ENCODE measurements at places on chromosomes 2 and 18.
A peak's percentile ranks its signal among the peaks of the same experiment; 100 is the strongest.

GRCh38 chr2:225069477-225069876 lies 27.2 kb upstream of the DOCK10 start:
- H3K4me3 ChIP-seq: no peak overlapping the region
- DNase-seq: no peak
- H3K36me3 ChIP-seq: no peaks in the 10 kb centered on the region
- H3K27me3 ChIP-seq: no peaks in the 10 kb centered on the region
- H3K4me1 ChIP-seq: no peaks in the 10 kb centered on the region

DNA sequence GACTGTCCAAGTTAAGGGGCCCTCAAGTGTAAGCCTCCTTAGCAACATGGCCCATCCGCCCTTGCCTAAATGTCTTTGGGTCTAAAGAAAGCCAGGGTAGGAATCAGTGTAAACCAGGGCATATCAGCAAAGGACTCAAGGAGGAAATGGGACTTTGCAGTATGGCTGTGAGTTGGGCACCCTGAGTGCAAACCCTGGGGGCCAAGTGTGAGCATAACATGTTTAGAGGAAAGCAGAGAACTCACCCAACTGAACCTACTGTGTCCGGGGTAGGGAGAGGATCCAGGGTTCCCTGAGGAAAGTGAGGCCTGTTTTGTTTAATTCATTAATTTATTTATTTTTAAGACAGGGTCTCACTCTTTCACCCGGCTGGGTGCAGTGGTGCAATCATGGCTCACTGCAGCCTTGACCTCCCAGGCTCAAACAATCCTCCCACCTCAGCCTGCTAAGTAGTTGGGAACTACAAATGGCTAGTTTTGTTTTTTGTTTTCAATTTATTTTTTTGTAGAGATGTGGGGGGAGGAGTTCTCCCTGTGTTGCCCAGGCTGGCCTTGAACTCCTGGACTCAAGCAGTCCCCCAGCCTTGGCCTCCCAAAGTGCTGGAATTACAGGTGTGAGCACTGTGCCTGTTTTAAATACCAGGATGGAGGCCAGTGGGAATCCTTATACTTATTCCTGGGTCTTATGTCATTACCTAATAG lies 51.0 kb upstream of the ACTR3 start:
- no peaks in the 10 kb centered on the region for H3K27me3 ChIP-seq
- H3K4me1 ChIP-seq: no peaks in the 10 kb centered on the region
- no peaks in the 10 kb centered on the region for H3K36me3 ChIP-seq
- no peak for DNase-seq
- H3K4me3 ChIP-seq: no peak overlapping the region

DNA sequence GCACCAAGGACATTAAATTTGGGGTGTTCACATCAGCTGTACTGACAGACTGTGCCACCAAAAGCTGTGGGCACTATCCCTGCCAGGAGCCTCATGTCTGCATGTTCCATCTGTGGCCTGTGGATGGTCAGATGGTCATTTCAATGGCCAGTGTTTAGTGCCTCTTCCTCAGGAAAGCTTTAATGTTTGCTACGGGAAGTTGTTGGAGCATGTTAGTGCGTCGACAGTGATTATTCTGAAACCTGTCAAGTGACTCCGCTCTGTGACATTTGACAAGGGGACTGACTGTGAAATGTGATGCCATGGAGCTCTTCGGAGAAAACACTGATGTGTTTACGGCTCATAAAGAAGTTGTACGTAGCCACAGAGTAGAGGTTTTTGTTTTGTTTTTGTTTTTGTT lies 18.7 kb upstream of the RGPD4 start:
- H3K27me3 ChIP-seq: no peaks in the 10 kb centered on the region
- no peak overlapping the region for H3K4me3 ChIP-seq
- no peaks in the 10 kb centered on the region for H3K36me3 ChIP-seq
- peaks cover 13% of the 10 kb centered on the region for H3K4me1 ChIP-seq

DNA sequence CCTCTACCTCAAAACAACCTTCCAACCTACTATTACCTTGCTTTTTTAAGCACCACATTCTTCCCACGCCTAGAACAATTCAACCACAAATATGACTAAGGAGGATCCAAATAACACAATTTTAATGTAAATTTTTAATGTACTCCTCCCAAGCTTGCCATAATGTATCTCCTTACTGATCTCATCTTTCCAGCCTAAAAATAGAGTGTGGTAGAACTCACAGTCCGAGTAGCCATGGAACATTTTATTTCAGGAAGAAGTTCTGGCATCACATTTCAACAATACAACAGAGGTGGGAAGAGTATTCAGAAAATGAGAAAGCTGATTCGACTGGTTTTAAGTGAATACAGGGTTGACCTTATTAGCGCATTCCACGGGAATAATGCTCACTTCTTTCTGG lies 15.4 kb downstream of the FEZ2 start:
- no peak for DNase-seq
- H3K36me3 ChIP-seq: peaks cover 100% of the 10 kb centered on the region
- H3K4me3 ChIP-seq: no peak overlapping the region
- no peak overlapping the region for H3K27ac ChIP-seq
- no peaks in the 10 kb centered on the region for H3K27me3 ChIP-seq

- H3K4me1 ChIP-seq: no peaks in the 10 kb centered on the region
- no peaks in the 10 kb centered on the region for H3K36me3 ChIP-seq
- H3K27ac ChIP-seq: no peak overlapping the region
- no peak overlapping the region for H3K4me3 ChIP-seq
- H3K27me3 ChIP-seq: no peaks in the 10 kb centered on the region
- no peak for DNase-seq
These were observed 243.9 kb downstream of the AFF3 start for GRCh38 chr2:99898336-99899048.

GRCh38 chr18:78071776-78072175 lies 822.1 kb downstream of the GALR1 start:
- no peak overlapping the region for H3K4me3 ChIP-seq
- no peaks in the 10 kb centered on the region for H3K36me3 ChIP-seq
- DNase-seq: no peak
- H3K4me1 ChIP-seq: no peaks in the 10 kb centered on the region

DNA sequence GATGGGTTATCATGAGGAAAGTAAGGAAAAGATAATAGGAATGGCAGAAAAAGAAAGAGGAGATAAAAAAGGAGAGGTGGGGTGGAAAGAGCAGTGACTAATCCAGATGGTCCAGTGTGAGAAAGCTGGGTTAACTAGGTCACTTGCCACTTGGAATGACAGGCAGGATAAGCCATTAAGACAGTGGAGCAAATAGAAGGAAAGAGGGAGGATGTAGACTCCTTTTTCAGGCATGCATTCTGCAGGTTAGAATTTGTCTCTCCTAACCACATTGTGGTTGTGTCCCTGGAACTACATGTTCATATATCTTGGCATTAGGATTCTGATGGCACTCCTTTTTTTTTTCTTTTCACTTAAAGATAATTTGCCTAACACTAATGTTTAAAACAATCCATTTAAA lies 13.4 kb upstream of the NEMP2 start:
- H3K36me3 ChIP-seq: no peaks in the 10 kb centered on the region
- H3K4me1 ChIP-seq: 0 out of 2 replicates have a peak, but pooled peaks cover 3% of the 10 kb centered on the region
- H3K27me3 ChIP-seq: no peaks in the 10 kb centered on the region
- H3K4me3 ChIP-seq: no peak overlapping the region

DNA sequence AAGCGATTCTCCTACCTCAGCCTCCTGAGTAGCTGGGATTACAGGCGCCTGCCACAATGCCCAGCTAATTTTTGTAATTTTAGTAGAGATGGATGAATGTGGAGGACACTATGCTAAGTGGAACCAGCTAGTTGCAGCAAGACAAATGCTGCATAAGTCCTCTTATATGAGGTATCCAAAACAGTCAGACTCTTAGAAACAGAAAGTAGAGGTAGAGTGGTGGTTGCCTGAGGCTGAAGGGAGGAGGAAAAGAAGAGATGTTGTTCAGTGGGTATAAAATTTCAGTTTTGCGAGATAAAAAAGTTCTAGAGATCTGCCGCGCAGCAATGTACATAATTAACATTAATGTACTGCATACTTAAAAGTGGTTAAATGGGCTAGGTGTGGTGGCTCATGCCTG lies 145.3 kb upstream of the SPRED2 start:
- H3K36me3 ChIP-seq: no peaks in the 10 kb centered on the region
- no peak overlapping the region for H3K4me3 ChIP-seq
- DNase-seq: no peak
- peaks cover 25% of the 10 kb centered on the region for H3K4me1 ChIP-seq

DNA sequence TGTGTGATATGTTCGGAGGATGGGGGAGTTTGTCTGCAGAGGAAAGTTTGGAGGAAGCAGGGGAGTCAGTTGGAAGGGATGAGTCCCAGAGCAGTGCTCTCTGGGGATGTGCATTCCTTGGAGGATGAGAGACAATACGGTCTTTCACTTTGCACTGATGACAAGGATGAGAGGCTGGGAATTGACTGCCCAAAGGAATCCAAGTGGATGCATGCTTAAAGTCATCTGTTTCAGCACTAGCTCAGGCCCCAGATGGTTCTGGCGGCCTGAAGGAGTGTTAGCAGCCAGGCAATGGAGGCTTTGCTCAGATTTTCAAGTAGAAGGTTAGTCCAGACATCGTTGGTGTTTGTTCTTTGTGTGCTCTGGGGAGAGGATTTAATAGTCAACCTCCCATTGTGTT lies 100.2 kb downstream of the CRIM1 start:
- peak; percentile 49 for DNase-seq
- no peaks in the 10 kb centered on the region for H3K27me3 ChIP-seq
- no peak overlapping the region for H3K4me3 ChIP-seq
- peaks cover 73% of the 10 kb centered on the region for H3K36me3 ChIP-seq
- H3K27ac ChIP-seq: peak overlapping the region; percentile 69
- peaks cover 97% of the 10 kb centered on the region for H3K4me1 ChIP-seq

GRCh38 chr2:233129351-233129978 lies 69.3 kb downstream of the INPP5D start:
- no peaks in the 10 kb centered on the region for H3K27me3 ChIP-seq
- no peak overlapping the region for H3K27ac ChIP-seq
- no peak overlapping the region for H3K4me3 ChIP-seq
- no peak for DNase-seq

DNA sequence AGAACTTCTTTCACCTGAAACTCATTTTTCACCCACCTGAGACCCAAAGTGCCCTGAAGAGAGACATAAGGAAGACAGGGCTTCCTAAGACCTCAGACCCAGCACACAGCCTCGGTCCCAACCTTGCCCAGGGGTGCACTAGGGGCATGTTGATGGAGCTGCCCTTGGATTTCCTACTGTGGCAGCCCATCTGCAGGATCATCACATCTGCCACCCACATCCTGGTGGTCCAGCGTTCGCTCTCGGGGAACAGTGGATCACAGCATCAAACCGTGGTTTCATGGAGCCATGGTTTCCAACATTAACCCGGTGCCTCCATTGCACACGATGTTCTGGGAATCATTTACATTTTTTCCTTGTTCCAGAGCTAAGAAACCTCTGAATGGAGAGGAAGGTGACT lies 186.4 kb downstream of the TFCP2L1 start:
- no peak overlapping the region for H3K27ac ChIP-seq

- peaks cover 10% of the 10 kb centered on the region for H3K4me1 ChIP-seq
- no peak for DNase-seq
- H3K27me3 ChIP-seq: no peaks in the 10 kb centered on the region
- H3K27ac ChIP-seq: no peak overlapping the region
These were observed 48.1 kb downstream of the SLC4A1AP start for GRCh38 chr2:27711804-27712203.

GRCh38 chr18:68915061-68915460 lies 117.2 kb downstream of the CCDC102B start:
- H3K27ac ChIP-seq: no peak overlapping the region
- no peak overlapping the region for H3K4me3 ChIP-seq
- H3K4me1 ChIP-seq: no peaks in the 10 kb centered on the region
- no peak for DNase-seq

DNA sequence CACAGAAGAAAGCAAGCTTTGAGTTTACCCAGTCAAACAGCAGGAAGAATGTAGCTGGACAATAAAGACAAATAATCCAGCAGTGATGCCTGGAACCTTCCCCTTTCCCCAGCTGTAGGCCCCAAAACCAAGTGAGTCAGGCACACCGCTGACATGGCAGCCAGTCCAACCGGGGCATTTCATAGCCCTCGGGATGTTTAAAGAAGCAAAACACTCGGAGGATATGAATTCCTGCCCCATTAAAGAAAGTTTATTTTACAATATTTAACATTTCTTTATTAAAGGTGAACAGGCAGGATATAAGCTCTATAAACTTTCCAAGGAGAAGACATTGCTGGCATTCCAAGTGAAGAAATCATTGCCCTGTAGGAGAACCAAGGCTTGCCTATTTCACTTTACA lies 507.6 kb upstream of the TNP1 start:
- no peaks in the 10 kb centered on the region for H3K27me3 ChIP-seq
- no peak overlapping the region for H3K4me3 ChIP-seq
- peak overlapping the region; percentile 23 for H3K27ac ChIP-seq
- no peaks in the 10 kb centered on the region for H3K36me3 ChIP-seq

DNA sequence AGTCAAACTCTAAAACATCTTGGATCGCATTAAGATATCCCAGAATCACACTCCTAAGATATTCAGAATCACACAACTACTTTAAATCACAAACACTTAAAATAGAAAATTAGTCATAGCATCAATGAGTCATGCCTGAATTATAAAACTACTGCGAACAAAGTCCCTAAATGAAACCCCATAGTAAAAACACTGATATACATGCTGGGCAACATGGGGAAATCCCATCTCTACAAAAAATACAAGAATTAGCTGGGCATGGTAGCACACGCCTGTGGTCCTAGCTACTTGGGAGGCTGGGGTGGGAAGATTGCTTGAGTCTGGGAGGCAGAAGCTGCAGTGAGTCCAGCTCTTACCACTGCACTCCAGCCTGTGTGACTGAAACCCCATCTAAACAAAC lies 101.7 kb downstream of the COBLL1 start:
- peak overlapping the region; percentile 55 for H3K27ac ChIP-seq
- DNase-seq: peak; percentile 53
- peaks cover 19% of the 10 kb centered on the region for H3K4me1 ChIP-seq
- H3K27me3 ChIP-seq: no peaks in the 10 kb centered on the region
- no peak overlapping the region for H3K4me3 ChIP-seq
- H3K36me3 ChIP-seq: no peaks in the 10 kb centered on the region

- DNase-seq: peak; percentile 77
- no peak overlapping the region for H3K27ac ChIP-seq
- H3K4me1 ChIP-seq: peaks cover 25% of the 10 kb centered on the region
These were observed 268.2 kb upstream of the PXDN start for GRCh38 chr2:2012505-2012904.

DNA sequence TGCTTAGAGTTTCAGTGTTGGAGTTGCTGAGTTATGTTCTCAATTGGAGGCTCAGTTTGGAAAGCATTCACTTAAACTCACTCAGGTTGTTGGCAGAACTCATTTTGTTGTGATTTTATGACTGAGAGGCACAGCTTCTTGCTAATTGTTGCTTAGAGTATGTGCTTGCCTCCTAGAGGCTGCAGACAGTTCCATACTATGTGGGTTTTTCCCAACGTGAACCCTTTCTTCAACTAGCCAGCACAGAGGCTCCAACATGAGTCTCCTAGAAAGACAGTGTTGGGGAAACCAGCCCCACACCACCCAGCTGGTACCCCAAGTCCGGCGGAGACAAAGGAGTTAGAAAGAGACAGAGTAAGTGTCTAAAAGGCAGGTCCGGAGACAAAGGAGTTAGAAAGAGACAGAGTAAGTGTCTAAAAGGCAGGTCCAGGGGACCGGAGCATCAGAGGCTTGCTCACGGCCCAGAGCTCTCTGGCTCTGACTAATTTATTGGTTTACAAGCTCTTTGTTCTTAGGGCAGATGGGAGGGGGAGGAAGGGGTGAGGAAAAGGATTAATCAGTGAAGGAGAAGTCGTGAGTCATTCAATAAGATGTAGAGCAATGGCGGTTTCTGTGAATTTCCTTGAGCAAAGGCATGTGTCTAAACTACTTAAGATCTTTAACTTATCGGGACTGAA lies 999.7 kb upstream of the LRRTM1 start:
- no peak overlapping the region for H3K27ac ChIP-seq
- no peak overlapping the region for H3K4me3 ChIP-seq
- H3K4me1 ChIP-seq: no peaks in the 10 kb centered on the region
- DNase-seq: no peak
- H3K27me3 ChIP-seq: no peaks in the 10 kb centered on the region

Data from SJSA1 (cell line).